ENCODE measurements at places on chromosomes 4 and X. TPM values are rescaled to one million over a fixed set of nuclear protein-coding genes. Genes with fewer than 3 reads are reported as not detected.
A peak's percentile ranks its signal among the peaks of the same experiment; 100 is the strongest.

Gene EMCN
- total RNA-seq = 0.51 TPM

Gene HTT-AS
- not detected for total RNA-seq

Gene MAGEA2B
- total RNA-seq = 1.1 TPM

Gene SYNPO2
- total RNA-seq = 22.9 TPM

Gene ARMCX2
- total RNA-seq = 86.1 TPM

Gene WDR19
- total RNA-seq = 68.7 TPM

Gene OPHN1
- 5.6 TPM for total RNA-seq

Gene SPATA18
- total RNA-seq = 17.0 TPM

- H3K4me3 ChIP-seq = peak overlapping the region; percentile 0
- peaks cover 39% of the 10 kb centered on the region for H3K4me1 ChIP-seq
- peak overlapping the region; percentile 38 for H3K27ac ChIP-seq
- no peaks in the 10 kb centered on the region for H3K27me3 ChIP-seq
These were observed 7.0 kb downstream of the AMMECR1 start for GRCh38 chrX:110310896-110311295.

GRCh38 chr4:100519205-100519604 lies 1.4 kb upstream of the EMCN start:
- no peaks in the 10 kb centered on the region for H3K27me3 ChIP-seq
- no peak for DNase-seq
- H3K4me3 ChIP-seq = no peak overlapping the region

- H3K4me3 ChIP-seq = no peak overlapping the region
- DNase-seq = no peak
- no peak overlapping the region for H3K27ac ChIP-seq
These were observed 14.4 kb upstream of the ZNF41 start for GRCh38 chrX:47497271-47497888.

DNA sequence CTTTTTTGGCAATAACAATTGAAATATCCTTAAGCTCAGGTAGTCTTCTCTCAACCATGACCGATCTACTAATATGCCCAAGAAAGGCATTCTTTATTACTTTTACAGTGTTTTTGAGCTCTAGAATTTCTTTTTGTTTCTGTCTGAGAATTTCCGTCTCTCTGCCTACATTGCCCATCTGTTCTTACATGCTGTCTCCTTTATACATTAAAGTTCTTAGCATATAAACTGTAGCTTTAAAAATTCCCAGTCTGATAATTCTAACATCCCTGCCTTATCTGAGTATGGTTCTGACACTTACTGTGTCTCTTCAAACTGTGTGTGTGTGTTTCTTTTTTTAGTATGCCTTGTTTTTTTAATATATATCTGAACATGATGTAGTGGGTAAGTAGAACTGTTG lies 658.1 kb downstream of the GRID2 start:
- no peak overlapping the region for H3K27ac ChIP-seq
- no peaks in the 10 kb centered on the region for H3K4me1 ChIP-seq

DNA sequence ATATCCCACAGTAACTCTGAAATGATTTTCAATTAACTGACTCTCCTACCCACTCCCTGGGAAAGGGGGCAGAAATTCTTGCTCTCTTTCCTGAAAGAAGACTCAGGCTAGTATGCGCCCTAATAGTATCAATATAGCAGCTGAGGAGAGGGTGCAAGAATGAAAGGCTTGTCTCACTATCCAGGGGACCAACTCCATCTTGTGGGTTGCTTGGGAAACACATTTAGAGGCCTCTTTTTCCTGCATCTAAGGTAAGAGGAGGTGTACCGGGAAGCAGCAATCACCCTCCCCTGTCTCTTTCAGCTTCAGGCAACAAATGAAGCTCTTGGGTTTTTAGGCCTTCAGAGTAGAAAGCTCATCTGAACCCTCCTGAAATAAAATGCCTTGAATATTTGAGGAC lies 11.3 kb downstream of the TMEM255A start:
- H3K27me3 ChIP-seq = peaks cover 3% of the 10 kb centered on the region
- no peak overlapping the region for H3K27ac ChIP-seq
- no peaks in the 10 kb centered on the region for H3K36me3 ChIP-seq
- H3K4me1 ChIP-seq = peaks cover 6% of the 10 kb centered on the region
- no peak for DNase-seq

- no peak overlapping the region for H3K4me3 ChIP-seq
- no peaks in the 10 kb centered on the region for H3K27me3 ChIP-seq
- no peaks in the 10 kb centered on the region for H3K4me1 ChIP-seq
- no peak for DNase-seq
- H3K36me3 ChIP-seq = no peaks in the 10 kb centered on the region
- H3K27ac ChIP-seq = no peak overlapping the region
These were observed 585.7 kb downstream of the TLL1 start for GRCh38 chr4:166458756-166459155.

DNA sequence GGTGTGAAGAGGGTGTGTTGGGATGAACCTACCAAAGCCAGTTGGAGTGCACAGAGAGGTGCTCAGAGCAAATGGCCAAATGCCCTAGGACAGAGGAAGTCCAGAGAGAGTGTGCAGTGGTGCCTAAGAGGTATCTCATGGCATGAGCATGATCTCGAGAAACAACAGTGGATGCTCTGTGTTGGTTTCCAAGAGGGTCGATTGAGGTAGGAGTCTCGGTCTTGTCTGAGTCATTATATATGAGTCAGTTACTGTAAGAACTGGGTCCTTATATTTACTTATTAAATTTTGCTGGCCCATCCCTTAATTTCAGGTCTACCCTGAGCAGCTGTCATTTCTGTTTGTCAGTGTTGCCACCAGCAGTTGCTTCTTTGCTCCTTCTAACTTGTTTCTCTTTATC lies 86.6 kb upstream of the TMEM150C start:
- no peaks in the 10 kb centered on the region for H3K27me3 ChIP-seq
- H3K4me3 ChIP-seq = no peak overlapping the region
- peaks cover 26% of the 10 kb centered on the region for H3K4me1 ChIP-seq

DNA sequence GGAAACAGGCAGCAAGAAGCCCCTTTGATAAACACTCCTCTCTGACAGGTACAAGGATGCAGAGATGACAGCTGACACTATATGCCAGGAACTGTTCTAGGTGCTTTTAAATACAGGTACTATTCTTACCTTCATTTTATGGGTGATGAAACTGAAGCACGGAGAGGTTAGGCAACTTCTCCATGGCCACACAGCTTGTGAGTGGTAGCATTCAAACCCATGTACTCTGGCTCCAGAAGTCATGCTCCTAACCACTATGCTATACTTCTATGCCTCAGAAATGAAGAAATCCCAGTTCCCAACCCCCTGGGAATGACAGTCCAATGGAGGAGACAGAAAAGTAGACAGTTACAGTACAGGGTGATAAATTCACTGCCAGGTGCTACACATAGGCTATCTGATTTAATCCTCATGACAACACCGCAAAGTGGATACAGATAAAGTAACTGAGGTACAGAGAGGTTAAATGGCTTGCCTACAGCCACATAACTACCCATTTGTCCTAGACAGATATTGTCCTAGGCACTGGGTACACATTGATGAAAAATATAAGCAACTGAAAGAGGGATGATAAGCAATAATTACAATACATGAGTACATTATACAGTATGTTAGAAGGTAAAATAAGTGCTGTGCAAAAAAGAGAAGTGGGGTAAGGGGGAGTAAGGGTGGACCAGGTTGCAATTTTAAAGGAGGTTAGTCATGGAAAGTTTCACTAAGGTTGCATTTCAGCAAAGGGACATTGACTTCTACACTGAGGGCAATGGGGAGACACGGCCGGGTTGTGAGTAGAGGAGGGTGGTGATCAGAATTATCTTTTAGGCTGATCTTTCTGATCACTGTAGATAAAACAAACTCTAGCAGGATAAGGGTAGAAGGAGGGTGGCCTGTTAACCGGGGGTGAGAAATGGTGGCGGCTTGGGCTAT lies 1.6 kb upstream of the F8 start:
- H3K36me3 ChIP-seq = no peaks in the 10 kb centered on the region
- H3K27me3 ChIP-seq = no peaks in the 10 kb centered on the region
- no peak for DNase-seq
- peak overlapping the region; percentile 70 for H3K27ac ChIP-seq
- H3K4me3 ChIP-seq = peak overlapping the region; percentile 64
- H3K4me1 ChIP-seq = peaks cover 5% of the 10 kb centered on the region

DNA sequence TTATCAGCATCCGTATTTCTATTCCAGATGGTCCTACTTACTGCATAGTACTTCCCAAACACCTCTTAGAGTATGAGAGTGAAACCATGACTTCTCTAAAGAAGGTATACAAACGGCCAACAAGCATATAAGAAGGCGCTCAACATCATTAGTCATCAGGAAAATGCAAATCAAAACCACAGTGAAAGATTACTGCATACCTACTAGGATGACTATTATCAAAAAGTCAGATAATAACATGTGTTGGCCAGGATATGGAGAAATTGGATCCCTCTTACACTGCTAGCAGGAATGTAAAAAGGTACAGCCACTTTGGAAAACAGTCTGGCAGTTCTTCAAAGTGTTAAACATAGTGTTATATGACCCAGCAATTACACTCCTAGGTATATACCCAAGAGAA lies 215.3 kb upstream of the CXorf66 start:
- no peaks in the 10 kb centered on the region for H3K27me3 ChIP-seq
- DNase-seq = no peak
- H3K27ac ChIP-seq = no peak overlapping the region
- H3K4me3 ChIP-seq = no peak overlapping the region
- no peaks in the 10 kb centered on the region for H3K4me1 ChIP-seq

- H3K4me3 ChIP-seq = no peak overlapping the region
- H3K36me3 ChIP-seq = no peaks in the 10 kb centered on the region
- H3K27me3 ChIP-seq = no peaks in the 10 kb centered on the region
- peaks cover 10% of the 10 kb centered on the region for H3K4me1 ChIP-seq
- no peak for DNase-seq
These were observed 4.5 kb downstream of the G6PD start for GRCh38 chrX:154541896-154542722.

- no peak for DNase-seq
- no peak overlapping the region for H3K4me3 ChIP-seq
- H3K27me3 ChIP-seq = no peaks in the 10 kb centered on the region
These were observed 217.3 kb downstream of the DKK2 start for GRCh38 chr4:106818764-106819163.

DNA sequence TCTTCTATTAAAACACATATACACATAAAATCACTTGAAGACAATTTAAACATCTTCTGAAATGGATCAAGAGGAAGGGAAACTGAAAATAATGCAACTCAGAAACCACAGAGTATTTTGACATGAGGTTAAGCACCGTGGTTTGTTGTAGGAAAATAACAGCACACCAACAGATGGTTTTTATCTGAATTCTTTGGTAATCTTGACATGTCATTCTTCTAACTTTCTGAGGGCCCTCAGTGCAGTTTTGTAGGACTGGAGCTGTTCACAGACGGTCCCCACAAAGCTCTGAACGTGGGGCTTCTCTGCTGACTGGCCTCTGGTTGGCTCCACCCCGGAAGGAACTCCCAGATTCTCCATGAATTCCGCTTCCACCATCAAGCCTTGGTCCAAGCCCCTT lies 16.0 kb upstream of the TLR8 start:
- no peak for DNase-seq
- H3K4me1 ChIP-seq = no peaks in the 10 kb centered on the region
- H3K4me3 ChIP-seq = no peak overlapping the region
- no peaks in the 10 kb centered on the region for H3K36me3 ChIP-seq

- no peak overlapping the region for H3K27ac ChIP-seq
- no peak for DNase-seq
- peaks cover 31% of the 10 kb centered on the region for H3K4me1 ChIP-seq
- no peak overlapping the region for H3K4me3 ChIP-seq
- peaks cover 31% of the 10 kb centered on the region for H3K36me3 ChIP-seq
These were observed 238.4 kb upstream of the ANXA3 start for GRCh38 chr4:78312989-78313753.

DNA sequence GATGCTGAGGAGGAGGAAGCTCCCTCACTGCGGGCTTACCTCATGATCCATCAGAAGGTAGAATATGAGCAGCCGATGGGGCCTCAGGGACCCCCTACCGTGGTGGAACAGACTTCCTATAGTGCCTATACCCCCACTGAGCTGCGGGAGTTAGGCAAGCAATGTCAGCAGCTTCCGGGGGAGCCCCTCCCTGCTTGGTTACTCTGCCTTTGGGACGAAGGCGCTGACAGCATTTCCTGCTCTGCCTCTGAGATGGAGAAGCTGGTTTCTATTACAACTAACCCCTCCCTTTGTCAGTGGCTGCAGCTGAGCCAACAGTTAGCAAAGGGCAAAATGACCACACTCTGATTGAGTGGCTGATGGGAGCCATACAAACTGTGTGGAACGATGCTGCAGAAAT lies 430.7 kb downstream of the IDS start:
- DNase-seq = no peak
- H3K27ac ChIP-seq = no peak overlapping the region
- H3K36me3 ChIP-seq = no peaks in the 10 kb centered on the region
- no peaks in the 10 kb centered on the region for H3K27me3 ChIP-seq
- H3K4me1 ChIP-seq = no peaks in the 10 kb centered on the region

All from type B pancreatic cell (in vitro differentiated cells).